T-helper 1 cell (primary cell): ENCODE measurements at places on chromosomes 5 and 9.

GRCh38 chr9:21450733-21451394 lies 10.6 kb downstream of the IFNA1 start:
- no peak for DNase-seq

DNA sequence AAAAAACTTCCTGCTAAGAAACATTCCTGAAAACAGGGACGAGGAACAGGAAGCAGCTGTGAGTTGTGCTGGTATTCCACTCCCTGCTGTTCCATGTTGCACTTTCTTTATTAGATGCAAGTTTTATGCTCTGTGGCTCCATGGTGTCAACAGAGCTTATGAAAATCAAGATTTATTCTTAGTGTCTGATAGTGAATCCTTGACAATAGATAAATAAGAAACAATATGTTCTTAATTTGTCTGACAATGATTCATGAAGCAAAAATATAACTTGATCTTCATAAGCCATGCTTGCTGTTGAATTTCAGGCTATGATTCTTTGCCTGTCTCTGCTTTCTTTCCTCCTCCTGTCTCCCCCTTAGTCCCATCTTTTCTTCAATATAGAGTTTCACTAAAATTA lies 119.6 kb downstream of the DROSHA start:
- DNase-seq = no peak

DNA sequence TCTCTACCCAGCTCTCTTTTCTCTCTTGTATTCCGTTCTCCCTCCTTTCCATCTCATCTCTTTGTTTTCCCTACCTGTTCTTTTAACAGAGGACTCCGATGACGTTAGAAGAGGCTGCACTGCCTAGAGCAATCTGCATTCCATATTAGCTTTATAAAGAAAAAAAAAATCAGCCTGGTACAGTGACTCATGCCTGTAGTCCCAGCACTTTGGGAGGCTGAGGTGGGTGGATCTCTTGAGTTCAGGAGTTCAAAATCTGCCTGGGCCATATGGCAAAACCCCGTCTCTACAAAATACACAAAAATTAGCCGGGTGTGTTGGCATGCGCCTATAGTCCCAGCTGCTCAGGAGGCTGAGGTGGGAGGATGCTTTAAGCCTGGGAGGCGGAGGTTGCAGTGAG lies 49.0 kb downstream of the DAPK1 start:
- no peak for DNase-seq

- no peak for DNase-seq
Observed at GRCh38 chr5:172235132-172235780, 41.3 kb downstream of the EFCAB9 start.

GRCh38 chr9:14670718-14671117 lies 22.5 kb downstream of the ZDHHC21 start:
- DNase-seq = peak; percentile 30
